ENCODE measurements at places on chromosomes 11 and 22.
A peak's percentile ranks its signal among the peaks of the same experiment; 100 is the strongest.

GRCh38 chr11:9862981-9863380 lies 199.1 kb downstream of the SWAP70 start:
- DNase-seq, result no peak

DNA sequence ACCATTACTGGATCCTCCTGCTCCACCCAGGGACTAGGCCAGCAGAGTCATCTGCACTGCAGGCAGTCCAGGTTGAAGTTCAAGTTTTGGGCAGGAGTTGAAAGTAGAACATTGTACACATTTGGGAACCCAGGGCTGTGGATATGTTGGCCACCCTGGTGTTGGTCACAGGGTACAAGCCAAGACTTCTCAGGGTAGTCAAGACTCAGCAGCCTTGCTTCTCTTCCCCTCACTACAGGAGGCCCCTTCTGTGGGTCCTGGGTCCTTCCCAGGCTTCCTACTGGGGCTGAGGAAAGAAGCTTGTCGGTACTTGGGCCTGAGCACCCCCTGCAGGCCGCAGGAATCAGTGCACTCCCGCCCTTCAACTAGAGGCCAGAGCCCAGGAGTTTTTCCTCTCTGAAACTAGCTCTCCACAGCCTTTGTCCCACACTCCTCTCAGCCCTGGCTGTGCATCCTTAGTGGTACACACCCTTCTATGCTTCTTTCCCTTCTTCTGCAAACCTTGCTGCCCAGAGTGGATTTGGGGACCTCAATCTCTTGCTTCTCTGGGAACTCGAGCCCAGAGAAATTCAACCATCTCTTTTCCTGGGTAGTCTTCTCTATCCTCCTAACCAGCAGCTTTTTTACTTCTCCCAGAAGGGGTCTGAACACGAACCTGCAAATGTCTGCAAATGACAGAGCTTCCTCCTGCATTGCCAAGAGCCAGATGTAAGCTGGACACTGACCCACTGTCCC lies 2.6 kb upstream of the HPX start:
- DNase-seq, result peak; percentile 44

- DNase-seq, result no peak
Measured at GRCh38 chr22:17698948-17699347, 60.4 kb downstream of the BCL2L13 start.

DNA sequence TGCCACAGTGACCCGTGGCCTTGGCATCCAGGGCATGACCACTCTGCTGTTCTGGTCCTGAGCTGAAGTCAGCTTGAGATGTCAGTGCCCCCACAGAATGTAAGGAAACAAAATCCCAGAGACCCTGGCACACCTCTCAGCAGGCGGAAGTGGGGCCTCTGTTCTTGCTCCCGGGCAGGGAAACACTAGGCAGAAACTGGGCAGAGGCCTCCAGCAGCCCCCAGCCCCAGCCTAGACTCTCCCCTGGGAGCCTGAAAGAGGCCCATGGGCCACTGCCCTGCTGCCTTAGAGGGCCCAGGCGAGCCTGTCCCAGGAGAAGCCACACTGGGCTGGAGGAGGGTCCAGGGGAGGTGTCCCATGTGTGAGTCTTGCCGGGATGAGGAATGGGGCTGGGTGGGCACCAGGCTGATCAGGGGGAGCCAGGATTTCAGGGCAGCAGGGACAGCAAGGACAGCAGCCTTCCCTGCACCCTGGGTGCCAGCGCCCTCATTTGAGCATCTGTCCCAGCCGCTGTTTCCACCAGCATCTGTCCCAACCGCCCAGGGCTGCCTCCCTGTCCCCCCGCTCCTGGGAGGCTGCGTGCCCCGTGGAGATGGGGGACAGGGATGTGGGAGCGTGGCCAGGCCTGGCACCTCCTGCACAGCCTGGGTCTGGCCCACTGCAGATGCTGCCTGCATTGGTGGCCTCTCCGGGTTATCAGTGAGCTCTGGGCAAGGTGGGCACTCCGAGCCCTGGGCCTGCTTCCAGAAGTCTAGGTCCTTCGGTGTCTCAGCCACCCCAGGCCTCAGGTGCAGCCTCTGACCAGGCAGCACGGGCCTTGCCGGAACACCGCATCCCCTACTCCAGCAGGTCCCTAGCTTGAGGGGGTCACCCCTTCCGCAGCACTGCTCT lies 1072.4 kb downstream of the BRD1 start:
- DNase-seq, result no peak

DNA sequence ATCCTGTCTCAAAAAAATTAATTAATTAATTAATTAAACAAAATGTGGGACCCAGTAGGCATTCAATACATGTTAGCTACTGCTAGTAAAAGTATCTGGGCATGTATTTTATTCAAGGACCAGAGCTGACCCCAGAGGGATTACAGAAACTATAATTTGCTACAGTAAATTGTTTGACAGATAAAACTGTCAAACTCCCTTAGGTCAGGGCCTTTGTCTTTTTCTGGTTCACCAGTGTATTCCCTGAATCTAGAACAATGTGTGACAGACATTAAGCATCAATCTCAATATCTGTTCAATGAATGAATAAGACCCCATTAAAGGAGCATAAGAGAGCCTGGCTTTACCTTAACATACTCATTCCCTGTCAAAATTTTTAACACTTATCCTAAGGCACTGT lies 6.0 kb downstream of the CKAP5 start:
- no peak for DNase-seq

GRCh38 chr11:61871158-61871597 lies 20.2 kb downstream of the FADS3 start:
- peak; percentile 55 for DNase-seq

DNA sequence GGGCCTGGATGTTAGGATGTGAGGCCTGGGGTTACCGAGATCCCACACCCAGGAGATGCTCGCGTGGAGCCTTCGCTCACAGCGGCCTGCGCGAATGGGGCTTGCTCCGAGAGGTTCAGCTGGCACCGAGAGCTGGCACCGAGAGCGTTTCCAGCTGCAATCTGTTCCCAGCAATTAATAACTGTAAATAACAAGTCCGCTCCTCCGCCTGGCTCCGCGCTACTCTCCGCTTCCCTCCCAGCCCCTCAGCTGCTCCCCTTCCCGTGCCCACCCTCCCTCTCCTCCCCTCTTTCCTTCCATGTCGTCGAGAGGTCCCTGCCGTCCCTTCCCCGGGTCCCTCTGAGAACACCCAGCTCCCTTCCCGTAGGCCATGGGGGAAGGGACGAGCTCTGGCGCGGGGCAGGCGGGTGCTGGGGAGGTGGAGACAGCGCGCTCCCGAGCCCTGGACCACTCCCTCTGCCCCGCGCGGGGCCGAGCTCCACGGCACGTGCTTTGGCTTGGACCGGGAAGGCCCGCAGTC lies 110.8 kb downstream of the WNT7B start:
- DNase-seq, result peak; percentile 64

DNA sequence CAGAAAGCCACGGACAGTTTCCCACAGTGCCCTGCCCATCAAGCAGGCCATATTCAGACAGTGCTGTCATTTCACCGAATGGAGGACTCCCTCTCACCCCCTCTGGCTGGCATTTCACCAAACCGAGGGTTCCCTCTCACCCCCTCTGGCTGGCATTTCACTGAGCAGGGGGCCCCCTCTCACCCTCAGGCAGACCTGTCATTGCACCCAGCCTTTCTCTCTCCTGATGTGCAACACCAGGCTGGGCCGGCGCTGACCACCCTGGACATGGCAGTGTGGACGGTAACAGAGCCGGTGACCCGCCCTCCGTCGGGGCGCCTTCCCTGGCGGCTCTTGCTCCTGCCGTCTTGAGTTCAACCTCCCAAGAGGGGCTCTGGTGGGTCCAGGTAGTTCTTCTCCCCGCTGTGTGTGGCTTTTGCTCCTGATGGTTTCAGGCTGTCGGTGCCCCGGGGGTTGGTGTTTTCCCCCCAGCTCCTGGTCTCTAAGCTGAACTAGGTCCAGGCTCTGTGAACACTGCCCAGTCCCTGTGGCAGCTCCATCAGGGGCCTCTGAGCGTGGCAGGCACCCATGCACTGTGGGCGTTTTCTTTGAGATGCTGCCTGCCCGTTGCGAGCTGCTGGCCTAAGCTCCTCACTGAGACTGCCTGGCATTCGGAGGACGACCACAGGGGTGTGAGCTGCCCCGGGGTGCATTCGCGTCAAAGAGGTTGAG lies 46.9 kb downstream of the SMIM38 start:
- no peak for DNase-seq

GRCh38 chr11:66388780-66389386 lies 17.3 kb upstream of the SLC29A2 start:
- peak; percentile 65 for DNase-seq

- DNase-seq, result no peak
Measured at GRCh38 chr22:47276450-47276820, 514.0 kb downstream of the TBC1D22A start.

DNA sequence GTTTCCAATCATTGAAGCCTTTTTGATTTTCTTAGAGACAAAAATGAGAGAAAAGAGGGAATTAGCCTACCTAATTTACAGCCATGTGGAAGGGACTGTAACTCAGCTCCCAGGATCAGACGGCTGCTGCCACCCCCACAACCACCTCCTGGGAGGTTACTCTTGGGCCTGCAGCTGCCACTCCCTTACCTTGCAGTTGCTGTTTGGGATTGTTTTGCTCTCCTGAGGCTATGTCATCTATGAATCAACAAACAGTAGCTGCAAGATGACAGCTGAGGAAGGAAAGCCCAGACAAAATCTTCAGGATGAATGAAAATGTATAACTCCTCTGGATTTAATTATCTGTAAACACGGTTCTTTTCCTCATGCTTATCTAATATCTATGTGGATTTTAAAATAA lies 28.0 kb upstream of the ZC3H12C start:
- no peak for DNase-seq

DNA sequence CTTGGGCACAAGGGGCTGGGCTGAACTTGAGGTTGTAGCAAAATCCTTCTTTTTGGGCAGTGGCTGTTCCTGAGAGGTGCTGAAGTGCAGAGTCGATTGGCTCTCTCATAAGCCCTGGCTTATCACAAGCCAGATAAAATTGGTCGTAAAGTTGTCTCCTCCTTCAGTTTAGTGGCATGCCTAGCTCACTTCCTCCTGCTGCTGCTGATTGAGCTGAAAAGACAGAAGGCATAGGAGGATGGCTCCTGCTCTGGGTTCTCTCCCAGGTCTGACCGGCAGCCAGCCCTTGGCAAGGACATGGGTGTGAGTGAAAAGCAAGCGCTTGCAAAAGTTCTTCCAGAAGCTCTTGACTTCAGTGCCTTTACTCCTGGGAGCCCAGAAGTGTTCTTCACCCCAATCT lies 83.9 kb downstream of the LDLRAD3 start:
- DNase-seq, result no peak

DNA sequence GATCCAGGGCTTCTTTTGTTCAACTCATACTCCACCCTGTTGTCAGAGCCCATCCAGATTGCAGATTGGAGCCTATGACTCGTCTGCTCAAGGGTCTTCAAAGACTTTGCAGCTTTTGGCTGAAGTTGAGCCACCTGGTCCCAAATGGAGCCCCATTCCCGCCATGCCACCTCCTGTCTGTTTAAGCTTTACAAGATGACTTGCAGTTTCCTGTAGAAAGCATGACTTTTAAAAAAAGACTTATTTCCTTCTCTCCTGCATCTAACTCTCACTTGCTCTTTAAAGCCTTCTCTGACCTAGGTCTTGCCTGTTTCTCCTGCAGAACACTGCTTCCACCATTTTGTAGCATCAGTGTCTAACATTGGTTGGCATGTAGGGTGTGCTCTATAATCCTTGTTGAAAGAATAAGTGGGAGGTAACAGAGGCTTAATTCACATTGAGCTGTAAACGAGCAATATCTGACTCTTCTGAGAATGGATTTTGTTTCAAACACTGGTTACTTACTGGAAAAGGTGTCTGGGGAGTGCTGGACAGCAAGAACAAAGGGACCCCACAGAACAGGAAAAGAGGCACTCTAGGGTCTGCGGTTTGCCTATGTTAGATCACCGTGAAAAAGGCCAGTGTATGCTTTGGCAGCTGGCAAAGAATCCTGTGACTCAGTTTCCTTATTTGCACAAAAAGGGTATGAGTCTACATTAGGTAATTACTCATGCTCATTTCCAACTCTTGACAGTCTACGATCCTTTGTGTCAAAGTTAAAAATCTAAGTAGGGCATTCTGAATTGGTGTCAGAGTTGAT lies 30.3 kb downstream of the NF2 start:
- no peak for DNase-seq

DNA sequence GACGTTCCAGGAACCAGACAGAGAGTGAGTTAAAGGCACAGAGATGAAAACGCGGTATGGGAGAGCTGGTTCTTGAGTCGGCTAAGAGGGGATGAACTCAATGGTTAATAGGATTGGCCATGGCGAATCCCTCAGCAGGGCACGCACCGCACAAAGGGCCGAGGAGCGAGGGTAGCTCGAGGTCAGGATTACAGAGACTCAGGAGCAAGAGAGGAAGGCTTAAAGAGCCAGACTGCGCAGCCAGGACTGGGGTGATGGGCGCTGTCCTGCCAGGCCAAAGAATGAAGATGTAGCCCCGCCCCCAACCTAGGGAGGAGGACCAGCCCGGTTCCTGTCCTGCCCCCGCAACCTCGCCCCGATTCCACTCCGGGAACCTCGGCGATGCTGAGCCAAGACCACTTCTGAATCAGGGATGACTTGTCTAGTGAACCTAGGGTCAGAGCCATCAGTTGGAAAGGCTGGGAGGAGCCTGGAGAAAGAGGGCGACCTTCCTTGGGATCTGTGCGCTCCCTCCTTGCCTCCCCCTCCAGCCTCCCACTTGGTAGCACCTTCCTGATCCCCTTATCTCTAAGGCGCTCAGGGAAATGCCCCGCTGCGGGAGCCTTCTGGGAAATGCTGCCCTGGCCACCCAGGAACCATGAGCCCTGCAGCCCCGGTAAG lies at the start of gene PLEKHB1:
PLEKHB1 (plus strand) TSS at position 610 of the 660 bp plus-strand sequence; CDS start at position 638, 28 bp downstream.
- no peak for DNase-seq

- no peak for DNase-seq
Measured at GRCh38 chr11:100676901-100677300, 10.2 kb upstream of the ARHGAP42 start.

DNA sequence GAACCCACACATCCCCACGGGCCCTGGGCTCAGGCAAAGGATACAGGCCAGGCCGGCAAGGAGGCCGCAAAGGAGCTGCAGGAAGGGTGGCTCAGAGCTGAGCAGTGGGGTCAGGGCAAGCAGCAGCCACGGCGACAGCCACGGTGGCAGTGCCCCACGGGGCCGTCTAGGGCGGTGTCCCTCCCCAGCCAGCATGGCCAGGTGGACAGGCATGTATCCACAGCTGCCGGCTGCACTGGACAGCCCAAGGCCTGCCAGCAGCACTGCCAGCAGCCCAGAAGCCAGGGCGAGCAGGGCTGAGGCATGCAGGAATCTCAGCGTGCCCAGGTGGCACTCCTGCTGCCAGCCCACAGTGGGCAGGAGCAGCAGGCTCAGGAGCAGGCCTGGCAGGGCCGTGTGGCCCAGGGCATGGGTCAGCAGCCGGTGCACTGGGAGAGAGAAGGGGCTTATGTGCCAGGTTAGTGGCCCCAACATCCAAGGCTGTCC lies 3.9 kb downstream of the RHBDD3 start:
- DNase-seq, result no peak

- DNase-seq, result no peak
Measured at GRCh38 chr11:66219846-66220565, 48.4 kb upstream of the RAB1B start.

DNA sequence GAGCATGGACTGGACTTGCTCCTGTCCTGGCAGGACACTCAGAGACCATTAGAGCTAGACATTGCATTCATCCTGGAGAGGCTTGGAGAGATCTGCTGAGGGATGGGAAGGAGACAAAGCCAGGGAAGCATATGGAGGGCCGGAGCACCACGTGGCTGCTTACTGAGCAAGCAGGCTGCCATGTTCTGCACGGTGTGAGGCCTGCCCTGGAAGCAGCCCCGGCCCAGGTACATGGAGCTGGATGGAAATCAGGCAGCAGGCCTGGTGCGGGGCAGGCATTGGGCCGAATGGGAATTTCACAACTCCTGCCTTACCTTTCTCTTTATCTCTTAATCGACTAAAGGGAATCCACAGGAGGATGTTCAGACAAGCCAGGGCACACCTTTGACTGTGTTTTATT lies 371.5 kb downstream of the OPCML start:
- DNase-seq, result no peak

GRCh38 chr11:61895718-61896059 lies 4.3 kb upstream of the FADS3 start:
- no peak for DNase-seq
